GM18507 (cell line): ENCODE measurements at places on chromosomes 2 and 18.

DNA sequence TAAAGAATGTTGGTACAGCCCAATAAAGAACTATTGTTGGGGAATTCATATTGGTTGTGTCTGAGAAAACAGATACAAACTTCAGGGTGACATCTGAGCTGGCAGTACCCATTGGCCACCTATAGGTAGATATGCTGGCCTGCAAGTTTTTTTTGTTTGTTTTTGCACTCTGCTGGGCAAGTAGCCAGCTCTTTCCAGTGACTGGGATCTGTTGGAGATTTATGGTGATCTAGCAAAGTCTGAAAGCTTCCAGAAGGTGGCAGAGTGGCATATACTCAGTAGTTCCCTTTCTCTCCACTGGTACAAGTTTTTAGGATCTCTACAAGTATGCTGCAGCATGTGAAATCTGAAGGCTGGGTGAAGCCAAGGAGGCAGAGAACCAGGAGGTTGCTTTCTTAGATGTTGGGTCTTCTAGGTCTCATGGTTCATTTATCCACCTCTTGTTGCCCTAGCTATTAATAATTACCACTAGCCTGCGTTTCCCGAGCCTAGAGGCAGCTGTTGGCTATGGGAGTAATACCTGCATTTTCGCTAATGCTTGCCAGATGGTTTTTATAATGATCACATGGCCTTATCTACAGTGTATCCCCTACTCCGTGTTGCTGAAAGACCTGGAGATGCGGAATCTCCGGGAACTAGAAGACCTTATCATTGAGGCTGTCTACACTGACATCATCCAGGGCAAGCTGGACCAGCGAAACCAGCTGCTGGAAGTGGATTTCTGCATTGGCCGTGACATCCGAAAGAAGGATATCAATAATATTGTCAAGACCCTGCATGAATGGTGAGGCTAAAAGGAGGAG is 9.5 kb downstream of the COPS7B start:
- no peak for DNase-seq

DNA sequence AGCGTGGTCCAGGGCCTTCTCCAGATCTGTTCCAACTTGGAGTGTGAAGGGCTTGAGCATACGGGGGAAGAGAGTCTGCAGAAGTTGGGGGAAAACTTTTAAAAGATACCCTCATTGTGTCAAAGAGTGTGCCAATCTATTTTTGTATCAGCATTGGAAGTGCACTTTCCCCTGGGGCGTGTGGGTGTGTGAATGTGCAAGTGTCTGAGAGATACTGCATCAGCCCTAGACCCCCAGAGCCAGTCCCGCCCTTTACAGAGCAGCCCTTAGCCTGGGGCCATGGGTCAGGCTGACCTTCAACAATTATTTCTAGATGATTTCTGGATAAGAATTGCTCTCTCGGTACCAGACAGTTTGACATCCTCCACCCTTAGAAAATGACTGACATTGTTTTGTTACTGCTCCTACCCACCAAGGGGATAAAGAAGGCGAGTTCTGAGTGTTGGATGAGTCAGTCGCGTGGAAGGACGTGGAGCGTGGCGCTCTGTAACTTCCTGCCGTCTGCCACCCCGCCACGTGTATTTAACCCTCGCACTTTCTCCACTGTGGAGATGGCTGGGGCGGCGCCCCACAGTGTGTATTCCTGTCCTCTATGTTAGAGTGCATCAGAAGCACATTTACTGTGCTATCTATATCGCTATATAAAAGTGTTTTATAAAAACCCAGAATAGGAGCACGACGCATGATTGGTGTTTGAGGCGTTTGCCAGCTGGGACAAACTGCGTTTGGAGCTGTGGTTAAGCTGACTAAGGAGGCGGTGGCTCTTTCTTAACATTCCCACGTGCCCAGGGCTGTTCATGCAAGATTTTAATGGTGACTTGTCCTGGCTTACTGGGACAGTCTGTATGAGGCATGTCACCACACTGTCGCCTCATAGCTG is 122.6 kb downstream of the CABLES1 start:
- no peak for DNase-seq

DNA sequence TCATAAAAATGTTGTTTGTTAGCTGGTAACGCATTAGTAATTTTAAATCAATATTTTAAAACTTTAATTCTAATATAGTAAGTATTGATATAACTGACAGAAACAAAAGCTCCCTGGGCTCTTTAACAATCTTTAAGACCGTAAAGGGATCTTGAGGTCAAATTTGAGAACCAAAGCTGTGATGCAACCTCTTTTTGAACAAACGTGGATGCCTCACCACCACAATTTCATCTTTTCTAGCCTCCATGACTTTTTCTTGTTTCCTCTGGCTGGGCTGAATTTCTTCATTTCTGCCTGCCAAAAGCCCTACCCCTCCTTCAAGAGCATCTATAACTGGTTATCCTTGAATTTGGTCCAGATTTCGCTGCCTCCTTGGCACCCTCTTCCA is 563 bp upstream of the POLE4 start:
- DNase-seq, result no peak

- DNase-seq, result no peak
These were observed 175.9 kb upstream of the ITGA4 start for GRCh38 chr2:181281206-181281832.

DNA sequence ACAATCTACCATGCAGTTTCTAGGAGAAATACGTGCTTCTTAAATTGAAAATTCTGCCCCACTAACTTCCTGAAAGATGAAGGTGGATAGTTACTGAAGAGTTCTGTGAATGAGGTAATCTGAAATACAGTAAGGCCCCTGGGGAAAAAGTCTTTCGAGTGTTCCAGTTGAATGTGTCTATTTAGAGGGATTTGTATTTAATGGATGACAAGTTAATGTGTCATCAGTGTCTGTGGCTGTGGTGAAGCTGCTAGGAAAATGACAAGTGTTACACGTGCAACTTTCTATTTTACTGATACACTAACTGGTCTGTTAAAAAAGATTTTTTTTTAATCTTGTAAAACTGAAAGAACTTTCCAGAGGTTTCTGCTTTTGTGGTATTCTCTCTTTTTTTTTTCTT is 384.6 kb downstream of the STK39 start:
- peak; percentile 18 for DNase-seq

- no peak for DNase-seq
These were observed 3.9 kb upstream of the GALNT14 start for GRCh38 chr2:31142110-31142509.

GRCh38 chr2:17536416-17536815 is 4.1 kb upstream of the VSNL1 start:
- DNase-seq, result no peak
